ENCODE measurements at places on chromosomes 1 and 21. TPM values are rescaled to one million over a fixed set of nuclear protein-coding genes. Genes with fewer than 3 reads are reported as not detected.
A peak's percentile ranks its signal among the peaks of the same experiment; 100 is the strongest.

DNA sequence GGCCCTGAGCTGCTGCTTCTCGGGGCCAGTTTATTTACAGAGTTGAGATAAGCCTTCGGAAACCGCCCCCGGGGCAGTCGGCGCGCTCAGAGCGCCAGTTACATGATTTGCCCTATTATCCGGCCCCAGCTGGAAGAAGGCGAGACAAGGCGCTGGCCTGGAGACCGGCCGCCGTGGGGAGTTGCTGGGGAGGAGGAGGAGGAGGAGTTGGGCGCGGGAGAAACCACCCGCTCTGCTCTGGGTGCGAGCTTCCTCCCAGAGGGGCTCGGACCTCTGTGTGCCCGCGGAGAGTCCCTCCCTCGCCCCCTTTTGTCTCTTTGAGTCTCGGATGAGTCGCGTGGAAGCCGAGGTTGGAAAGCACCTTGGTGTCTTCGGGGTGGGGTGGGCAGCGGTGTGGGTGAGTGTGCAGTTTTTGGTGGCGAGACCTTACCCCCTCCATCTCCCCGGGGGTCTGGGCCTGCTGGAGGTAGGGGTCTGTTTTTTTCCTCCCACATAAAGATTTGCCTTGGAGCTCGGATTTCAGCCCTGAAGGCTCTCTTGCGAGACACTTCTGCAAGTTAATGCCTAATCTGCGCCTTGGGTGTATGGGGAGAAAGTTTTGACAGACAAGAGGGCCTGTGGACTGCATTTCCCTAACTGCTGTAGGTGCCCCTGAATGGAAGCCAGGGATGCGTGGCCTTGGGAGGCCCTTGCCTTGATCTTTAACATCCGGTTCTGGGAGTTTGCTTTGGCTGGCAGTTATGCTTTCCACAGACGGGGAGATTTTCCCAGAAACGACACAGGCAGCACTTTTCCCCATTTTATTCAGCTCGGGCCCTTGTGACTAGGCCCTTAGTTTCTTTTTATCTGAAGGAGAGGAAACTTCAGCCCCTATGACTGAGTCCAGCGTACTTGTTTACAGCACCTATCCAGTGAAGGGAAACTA, 80.0 kb downstream of the NDUFS5 start:
- no peaks in the 10 kb centered on the region for H3K36me3 ChIP-seq
- H3K27ac ChIP-seq = peak overlapping the region; percentile 96
- no peaks in the 10 kb centered on the region for H3K27me3 ChIP-seq
- H3K4me3 ChIP-seq = no peak overlapping the region
- peaks cover 27% of the 10 kb centered on the region for H3K4me1 ChIP-seq
- no peak for DNase-seq

GRCh38 chr21:24832961-24833360, 774.3 kb downstream of the MRPL39 start:
- H3K36me3 ChIP-seq = no peaks in the 10 kb centered on the region
- no peak overlapping the region for H3K27ac ChIP-seq

The DUSP23 gene
- total RNA-seq = 17.2 TPM

The FAM151A gene
- total RNA-seq = not detected

DNA sequence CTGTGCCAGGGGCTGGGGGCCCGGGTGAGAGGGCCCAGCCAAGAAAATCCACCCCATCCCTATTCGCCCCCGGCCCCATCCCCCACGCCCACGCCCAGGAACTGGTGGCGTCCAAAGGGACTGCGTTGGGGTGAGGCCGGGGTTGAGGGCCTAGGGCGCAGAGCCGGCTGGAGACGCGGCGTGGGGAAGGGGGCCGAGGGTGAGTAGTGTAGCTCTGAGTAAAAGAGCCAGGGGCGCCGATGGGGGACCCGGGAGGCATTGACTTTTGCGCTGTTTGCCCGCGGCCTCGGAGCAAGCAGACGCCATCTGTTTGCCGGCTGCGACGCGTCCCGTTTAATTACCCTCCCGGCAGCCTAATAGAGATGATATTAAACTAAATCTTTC, 3.5 kb upstream of the DMRTA2 start:
- no peak overlapping the region for H3K27ac ChIP-seq
- DNase-seq = no peak
- H3K27me3 ChIP-seq = peaks cover 97% of the 10 kb centered on the region
- no peak overlapping the region for H3K4me3 ChIP-seq
- H3K36me3 ChIP-seq = no peaks in the 10 kb centered on the region
- H3K4me1 ChIP-seq = peaks cover 13% of the 10 kb centered on the region

Measured in progenitor cell of endocrine pancreas (in vitro differentiated cells).